ENCODE measurements at places on chromosomes 5 and 9.

DNA sequence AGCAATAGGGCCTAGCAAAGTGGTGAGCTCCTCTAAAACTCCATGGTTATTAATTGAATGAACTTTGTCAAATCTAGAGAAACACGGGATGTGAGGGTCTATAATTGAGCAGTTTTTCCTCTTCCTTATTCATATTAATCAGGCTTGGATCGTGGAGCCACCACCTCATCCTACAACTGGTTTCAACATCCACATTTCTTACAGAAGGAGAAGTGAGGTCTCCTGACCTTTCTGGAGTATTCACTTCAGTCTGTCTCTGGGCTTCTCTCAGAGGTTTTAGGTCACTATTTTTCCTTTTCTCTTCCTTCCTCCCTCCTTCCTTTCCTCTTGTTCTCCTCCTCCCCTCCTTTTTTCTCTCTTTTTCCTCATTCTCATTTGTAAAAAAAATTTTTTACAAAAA is 177.3 kb upstream of the ACTBL2 start:
- DNase-seq, result no peak

DNA sequence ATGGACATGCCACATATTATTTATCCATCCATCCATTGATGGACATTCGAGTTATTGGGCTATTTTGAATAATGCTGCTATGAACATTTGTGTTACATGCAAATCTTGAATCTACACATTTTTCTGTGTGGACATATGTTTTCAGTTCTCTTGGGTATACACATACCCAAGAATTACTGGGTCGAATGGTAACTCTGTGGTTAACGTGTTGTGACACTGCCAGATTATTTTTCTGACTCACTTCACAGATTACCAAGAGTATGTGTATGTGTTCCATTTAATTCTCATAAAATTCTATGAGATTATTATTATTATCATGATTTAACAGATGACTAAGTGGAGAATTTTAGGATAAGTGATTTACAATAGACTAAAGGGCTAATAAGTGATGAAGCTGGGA is 26.7 kb downstream of the CYFIP2 start:
- no peak for DNase-seq

DNA sequence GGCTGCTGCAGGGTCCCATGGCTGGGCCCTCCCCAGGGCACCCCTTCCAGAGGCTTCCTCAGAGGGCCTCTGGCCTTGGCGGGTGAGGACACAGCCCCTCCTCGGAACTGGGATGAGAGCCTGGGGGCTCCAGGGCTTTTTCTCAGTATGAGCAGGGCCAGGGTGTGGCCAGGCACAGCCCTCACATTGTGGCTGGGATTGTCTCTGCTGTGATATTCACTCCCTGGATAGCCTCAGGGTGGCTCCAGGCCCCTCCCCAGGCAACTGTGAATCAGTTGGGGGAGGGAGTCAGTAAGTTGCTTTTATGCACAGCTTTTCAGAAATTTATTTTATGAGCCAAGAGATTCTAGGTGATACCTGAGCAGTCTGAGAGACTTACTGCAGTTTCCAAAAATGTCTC is 135.7 kb downstream of the CACNA1B start:
- no peak for DNase-seq

DNA sequence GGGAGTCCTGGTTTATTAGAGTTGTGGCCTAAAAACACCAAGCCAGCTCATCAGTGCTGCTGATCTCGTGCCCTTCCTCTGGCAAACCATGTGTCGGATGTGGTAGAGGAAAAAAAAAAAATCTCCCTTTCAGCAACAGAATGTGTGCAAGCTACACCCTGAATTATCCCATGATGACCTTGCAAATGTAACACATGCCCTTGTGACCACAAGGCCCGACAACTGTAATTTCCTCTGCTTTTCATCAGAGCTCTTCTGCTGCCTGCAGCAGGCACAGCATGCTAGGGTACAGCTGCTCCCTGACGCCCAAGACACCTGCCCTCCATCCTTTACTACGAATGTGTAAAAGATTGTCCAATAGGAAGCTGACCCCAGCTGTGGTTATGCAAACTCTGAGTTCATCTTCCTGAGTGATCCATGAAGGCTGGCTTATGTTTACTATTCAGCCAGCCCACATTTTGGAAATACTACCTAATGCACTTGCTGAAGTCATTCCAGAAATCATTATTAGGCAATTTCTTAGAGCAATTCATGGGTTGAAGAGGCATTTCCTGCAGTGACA is 14.6 kb upstream of the BNC2 start:
- no peak for DNase-seq

- no peak for DNase-seq
Measured at GRCh38 chr5:168770036-168770498, 190.9 kb upstream of the PANK3 start.

GRCh38 chr9:134526584-134527477 is 114.8 kb upstream of the COL5A1 start:
- no peak for DNase-seq

GRCh38 chr5:145984072-145984471 is 47.7 kb downstream of the SH3RF2 start:
- DNase-seq, result no peak

DNA sequence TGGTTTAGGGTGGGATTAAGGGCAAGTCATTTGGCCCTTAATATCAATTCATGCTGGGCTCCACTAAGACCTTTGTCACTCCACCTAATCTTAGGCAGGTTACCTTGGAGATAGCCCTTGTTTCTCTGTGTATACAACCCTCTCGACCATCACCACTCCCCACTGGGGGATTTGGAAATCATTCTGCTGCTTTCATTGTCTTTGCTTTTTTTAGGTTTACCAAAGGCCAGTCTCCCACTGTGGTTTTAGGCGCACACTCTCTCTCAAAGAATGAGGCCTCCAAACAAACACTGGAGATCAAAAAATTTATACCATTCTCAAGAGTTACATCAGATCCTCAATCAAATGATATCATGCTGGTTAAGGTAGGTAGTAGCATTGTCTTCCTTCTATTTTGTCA is 6.2 kb downstream of the GZMK start:
- DNase-seq, result no peak

GRCh38 chr9:94014066-94014654 is 59.0 kb upstream of the BARX1 start:
- DNase-seq, result no peak

- no peak for DNase-seq
Measured at GRCh38 chr9:101778332-101778731, 39.9 kb upstream of the GRIN3A start.

- DNase-seq, result peak; percentile 4
Measured at GRCh38 chr5:62627901-62628300, 49.3 kb downstream of the LRRC70 start.

GRCh38 chr5:3657364-3658022 is 61.9 kb downstream of the IRX1 start:
- no peak for DNase-seq

DNA sequence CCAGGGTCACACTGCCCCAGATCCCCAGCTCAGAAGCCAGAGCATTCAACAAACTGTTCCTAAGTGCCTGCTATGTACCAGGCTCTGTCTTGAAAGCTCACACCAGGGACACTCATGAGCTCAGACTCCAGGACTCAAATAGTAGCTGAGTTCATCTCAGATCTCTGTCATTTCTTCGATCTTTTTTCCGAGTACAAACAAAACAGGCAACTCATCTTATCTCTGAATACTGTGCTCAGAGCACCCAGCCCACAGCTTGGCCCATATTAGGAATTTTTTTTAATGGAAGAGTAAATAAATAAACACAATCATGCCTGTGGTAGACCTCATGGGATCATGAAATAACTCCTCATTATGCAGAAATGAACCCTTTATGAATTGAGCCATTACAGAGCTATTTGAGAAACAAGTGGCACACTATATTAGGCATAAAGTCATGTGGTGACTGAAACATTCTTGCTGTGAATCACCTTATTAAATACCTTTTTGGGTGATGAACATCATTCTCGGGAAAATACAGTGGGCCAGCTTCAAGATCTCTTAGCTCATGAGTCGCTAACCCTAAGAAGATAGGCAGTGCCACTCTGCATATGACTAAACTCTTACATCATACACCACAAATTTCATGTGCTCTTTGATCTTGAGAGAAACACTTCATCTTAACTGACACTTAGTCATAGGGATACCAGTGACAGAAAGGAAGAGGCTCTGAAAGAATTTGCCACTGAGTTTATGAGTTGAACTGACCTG is 9.9 kb downstream of the SH3RF2 start:
- DNase-seq, result no peak

- no peak for DNase-seq
Measured at GRCh38 chr5:72366324-72366976, 46.3 kb downstream of the PTCD2 start.

GRCh38 chr5:2738156-2738699 is 13.2 kb downstream of the IRX2 start:
- no peak for DNase-seq

DNA sequence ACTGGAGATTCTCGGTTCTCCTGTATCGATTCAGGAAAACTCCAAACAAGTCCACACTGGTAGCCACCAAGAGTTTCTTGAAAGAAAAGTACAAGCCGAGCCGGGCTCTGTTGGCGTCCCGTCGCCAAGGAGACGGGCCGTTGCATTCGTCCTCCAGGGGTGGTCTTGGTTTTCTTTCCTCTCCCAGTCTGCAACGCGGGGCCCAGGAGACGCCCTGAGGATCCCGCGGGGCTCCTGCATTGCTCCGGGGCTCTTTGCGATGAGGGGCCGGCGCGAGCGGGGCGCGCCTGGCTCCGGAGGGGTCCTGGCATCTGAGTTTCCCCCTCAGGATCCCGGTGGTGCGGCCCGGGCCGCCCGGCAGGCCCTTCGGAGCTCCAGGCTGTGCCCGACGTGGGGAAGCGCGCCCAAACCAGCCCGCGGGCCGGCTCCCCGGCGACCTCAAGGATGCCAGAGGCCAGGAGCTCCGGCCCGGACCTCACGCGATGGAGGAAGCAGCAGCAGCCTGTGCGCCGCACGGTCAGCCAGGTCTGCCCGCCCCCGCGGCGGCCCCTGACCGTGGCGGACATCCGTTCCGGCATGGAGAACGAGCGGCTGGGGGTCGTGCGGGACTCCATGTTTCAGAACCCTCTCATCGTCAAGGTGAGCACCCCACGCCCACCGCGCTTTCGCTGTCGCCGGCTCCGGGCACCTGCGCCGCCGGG is at the start of gene CFAP77:
Gene CFAP77 (plus strand): TSS at position 384 of the 701 bp plus-strand sequence. CDS start 61 bp downstream, at position 445.
- peak; percentile 36 for DNase-seq

DNA sequence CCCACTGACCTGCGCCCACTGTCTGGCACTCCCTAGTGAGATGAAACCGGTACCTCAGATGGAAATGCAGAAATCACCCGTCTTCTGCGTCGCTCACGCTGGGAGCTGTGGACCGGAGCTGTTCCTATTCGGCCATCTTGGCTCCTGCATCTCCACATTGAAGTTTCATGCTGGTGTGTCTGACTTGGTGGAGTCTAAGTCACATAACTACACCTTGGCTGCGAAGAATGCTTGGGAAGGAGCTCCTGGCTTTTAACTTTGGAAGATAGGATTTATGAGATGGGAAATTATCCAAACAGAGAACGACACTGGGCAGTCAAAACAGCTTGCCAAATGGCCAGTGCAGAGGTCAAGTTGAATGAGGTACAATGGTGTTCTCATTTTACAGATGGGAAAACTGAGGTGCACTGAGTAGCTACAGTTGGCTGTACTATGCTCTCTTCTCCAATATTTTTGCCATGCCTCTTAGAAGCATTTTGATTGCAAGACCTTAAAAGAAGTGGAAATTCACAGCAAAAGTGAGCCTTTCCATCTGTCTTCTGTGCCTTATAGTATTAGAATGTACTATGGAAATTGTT is 36.7 kb downstream of the CCDC192 start:
- no peak for DNase-seq

DNA sequence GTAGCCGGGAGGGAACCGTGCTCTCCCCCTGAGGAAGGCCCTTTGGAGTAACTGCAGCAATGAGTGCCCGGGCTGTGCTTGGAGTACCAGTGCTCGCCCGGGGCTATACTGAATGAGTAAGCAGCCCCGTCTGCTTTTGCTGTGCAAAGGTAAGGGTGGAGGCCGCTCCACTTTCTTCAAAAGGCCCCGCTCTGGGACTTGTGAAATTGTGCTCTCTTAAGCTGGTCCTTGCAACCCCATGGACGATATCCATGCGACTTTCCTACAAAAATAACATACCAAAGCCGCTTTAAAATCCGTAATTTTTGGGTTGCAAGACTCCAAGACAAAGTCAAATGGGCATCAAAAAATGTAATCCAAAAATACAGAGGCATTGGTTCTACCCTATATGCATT is 578 bp upstream of the TNFAIP8 start:
- no peak for DNase-seq

DNA sequence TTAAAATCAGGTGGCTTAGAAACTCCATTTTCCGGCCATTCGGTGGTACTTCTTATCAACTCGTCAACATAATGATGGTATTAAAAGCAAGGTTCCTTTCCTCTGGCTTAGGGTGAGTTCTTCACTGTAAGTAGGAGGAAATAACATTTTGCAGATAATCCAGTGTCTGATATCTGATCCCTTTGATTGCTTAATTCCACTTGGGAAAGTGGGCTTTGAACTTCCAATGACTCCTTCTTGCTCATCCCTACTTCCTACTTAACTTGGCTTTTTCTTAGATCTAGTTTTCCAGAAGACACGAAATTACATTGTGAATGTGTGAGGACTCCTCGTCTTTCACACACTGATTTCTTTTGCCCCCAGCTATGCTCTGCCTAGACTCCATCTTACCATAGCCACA is 31.5 kb downstream of the DDX31 start:
- no peak for DNase-seq

DNA sequence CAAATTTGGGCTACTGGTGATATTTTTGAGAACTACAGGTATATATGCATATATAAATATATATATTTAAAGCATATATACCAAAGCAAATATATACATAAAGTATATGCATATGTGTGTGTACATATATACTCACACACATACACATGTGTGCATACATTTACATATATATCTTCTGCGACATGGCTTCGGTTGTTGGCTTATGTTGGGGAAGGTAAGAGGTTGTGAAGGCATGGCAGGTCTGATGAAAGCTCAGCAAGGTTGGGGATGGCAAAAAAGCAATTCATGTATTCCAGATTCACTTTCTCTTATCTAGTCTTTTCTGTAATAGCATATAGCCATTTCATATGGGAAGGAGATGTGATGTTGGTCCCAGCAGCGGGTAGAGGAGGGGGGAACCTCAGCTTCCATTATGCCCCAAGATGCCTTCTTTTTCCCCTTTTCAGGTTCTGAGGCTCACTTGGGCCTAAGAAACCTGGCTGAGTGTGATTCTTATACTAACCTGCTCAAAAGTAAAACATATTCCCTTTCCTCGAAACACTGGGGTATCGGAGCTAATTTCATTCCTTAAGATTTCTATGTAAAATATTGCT is 201.7 kb downstream of the MEF2C start:
- DNase-seq, result no peak

GRCh38 chr9:93081931-93082330 is 14.1 kb upstream of the CARD19 start:
- no peak for DNase-seq

GRCh38 chr5:51345106-51345505 is 38.1 kb upstream of the ISL1 start:
- no peak for DNase-seq
